ENCODE measurements at places on chromosomes 3 and 15.

GRCh38 chr3:40867797-40868196 is 331.5 kb upstream of the CTNNB1 start:
- no peak for DNase-seq

GRCh38 chr3:40130721-40131120 is 178.8 kb upstream of the EIF1B start:
- DNase-seq = no peak

DNA sequence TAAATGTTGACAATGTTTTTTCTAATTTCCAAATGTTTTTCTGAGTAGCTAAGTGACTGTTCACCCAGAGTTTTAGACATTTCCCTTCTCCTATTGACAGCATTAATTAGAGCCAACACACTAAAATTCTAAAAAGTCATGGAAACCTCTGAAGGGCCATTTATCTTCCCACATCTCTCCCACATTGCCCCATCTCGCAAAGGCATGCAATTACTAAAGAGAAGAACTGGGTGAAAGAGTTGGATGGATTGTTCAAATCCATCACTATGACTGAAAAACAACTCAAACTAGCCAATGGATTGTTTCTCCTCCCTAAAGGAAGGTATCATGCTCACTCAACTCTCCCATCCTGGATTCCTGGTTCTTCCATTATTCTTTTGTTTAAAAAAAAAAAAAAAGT is 30.0 kb upstream of the PHLDB2 start:
- DNase-seq = no peak

GRCh38 chr3:28171962-28172361 is 69.5 kb upstream of the CMC1 start:
- DNase-seq = no peak

- DNase-seq = no peak
Measured at GRCh38 chr3:157046520-157046919, 113.4 kb downstream of the CCNL1 start.

- DNase-seq = no peak
Measured at GRCh38 chr3:170511371-170511770, 74.5 kb downstream of the SLC7A14 start.

DNA sequence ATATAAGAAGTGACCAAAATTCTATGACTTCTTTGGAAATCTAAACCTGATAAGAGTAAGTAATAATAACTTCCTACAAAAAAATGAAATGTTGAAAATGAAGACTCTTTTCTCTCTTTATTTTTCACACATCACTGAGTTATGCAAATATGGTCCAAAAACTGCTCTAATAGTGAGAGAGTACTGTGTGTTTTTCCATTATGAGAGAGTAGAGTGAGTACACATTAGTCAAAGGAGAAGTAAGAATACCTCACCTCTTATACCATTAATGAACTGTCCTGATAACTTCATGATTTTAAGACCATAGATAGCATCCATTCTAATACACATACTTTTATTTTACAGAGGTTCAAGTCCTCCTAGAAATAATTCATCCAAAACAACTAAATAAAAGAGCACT is 1310.2 kb downstream of the SI start:
- DNase-seq = no peak

- DNase-seq = no peak
Measured at GRCh38 chr15:92763459-92763858, 107.9 kb upstream of the FAM174B start.

DNA sequence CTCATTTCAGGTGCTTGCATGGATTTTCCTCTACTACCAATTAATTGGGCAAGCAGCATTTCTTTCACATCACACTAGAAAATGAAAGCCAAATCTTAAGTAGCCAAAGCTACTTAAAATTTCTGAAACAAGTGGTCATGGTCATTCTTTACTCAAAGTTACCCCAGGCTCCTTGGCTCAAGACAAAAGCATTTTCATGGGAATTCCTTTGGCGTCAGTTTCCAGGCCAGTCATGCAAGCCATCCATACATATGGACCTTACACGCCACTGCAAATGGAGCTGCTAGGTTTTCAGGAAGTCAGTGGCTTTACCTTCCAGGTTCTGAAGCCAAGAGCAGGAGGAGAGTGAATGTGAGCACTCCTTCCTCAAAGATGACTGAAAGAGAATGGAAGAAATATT is 83.7 kb upstream of the IL12A start:
- DNase-seq = no peak

DNA sequence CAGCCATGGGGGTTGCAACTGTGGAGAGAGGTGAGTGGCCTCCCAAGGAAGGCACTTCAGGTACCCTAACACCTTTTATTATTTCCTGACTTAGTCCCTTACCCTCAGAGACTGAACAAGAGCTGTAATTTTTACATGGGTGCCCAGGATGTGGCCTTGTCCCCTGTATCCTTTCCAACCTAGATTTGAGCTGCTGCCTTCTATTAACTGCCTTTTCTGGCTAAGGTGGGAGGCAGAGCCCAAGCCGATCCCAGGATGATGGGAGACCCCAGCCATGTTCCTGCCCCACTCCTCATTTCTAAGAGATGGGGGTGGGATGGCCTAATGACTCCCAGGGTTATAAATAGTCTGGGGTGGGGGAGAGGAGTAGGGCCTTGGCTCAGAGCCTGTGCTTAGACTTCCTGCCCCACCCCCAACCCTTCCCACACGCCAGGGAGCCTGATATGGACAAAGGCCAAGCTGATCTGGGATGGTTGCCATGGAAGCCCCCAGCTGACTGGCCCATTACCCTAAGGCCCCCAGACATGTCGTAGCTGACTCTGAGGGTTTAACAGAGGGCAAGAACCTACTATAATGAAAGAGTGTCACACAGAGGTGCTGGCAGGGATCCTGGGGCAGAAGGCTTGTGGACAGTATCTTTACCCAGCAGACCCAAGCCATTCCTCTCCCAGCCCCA is 1.9 kb downstream of the KLHDC8B start:
- peak; percentile 19 for DNase-seq

GRCh38 chr3:145492456-145492855 is 668.5 kb downstream of the PLOD2 start:
- no peak for DNase-seq

GRCh38 chr15:61835496-61836106 is 224.6 kb downstream of the VPS13C start:
- DNase-seq = peak; percentile 40

DNA sequence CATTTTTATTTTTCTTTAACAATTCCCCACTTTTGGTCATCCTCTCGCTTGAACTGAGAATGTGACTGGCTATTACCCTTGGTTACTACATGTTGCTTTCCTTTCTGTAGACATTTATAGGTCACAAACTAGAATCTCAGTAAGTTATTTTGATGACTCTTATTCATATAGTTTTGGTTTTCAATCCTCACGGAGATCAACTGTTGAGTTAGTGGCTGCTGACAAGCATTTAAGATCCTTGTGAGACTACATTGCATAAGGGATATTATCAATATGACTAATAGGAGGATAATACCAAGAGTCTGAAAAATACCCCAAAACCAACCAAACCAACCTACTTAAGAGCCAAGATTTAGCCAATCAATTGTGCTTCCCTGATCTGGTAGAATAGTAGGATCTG is 16.3 kb downstream of the CCR3 start:
- DNase-seq = no peak

DNA sequence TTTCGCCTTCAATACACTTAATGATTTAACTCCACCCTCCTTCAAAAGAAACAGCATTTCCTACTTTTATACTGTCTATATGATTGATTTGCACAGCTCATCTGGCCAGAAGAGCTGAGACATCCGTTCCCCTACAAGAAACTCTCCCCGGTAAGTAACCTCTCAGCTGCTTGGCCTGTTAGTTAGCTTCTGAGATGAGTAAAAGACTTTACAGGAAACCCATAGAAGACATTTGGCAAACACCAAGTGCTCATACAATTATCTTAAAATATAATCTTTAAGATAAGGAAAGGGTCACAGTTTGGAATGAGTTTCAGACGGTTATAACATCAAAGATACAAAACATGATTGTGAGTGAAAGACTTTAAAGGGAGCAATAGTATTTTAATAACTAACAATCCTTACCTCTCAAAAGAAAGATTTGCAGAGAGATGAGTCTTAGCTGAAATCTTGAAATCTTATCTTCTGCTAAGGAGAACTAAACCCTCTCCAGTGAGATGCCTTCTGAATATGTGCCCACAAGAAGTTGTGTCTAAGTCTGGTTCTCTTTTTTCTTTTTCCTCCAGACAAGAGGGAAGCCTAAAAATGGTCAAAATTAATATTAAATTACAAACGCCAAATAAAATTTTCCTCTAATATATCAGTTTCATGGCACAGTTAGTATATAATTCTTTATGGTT is at the start of gene CCR5:
CCR5 (plus strand) TSS at position 108 of the 680 bp plus-strand sequence. CDS start 1,957 bp downstream, outside the sequence.
- DNase-seq = no peak

- DNase-seq = no peak
Measured at GRCh38 chr3:112637700-112638099, 3.2 kb downstream of the CCDC80 start.

DNA sequence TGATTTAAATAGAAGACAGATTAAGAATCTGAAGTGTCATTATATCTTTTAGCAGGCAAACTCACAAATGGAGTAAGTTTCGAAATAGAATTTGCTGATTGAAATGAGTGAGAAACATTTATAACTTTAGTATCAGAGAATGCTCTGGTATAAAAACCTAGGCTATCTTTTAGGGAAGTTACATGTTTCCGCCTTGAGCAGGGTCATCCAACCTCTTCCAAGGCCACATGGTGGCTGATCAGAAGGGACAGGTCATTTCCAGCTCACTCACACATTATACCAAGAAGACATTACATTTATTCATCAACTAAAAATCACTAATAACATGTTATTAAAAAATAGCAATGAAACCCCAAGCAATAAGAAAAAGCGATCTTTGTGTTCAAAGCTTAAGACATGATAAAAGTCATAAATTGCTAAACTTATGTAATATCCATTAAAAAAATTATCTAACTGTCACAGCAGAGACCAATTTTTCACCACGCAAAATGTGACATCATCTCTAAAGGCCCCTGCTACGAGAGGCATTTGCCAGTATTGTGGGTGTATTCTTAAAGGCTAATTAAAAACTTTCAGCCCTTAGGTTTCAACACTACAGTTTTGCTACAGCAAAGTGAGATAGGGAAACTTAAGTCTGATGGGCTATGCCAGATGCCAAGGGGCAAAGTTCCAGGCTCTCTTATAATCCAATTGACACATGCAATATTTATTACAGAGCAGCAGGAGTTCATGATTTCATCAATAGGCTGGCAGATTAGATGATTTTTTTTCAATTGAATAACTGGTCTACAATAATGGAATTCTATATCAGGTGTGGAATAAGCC is 240.4 kb upstream of the TBL1XR1 start:
- no peak for DNase-seq

DNA sequence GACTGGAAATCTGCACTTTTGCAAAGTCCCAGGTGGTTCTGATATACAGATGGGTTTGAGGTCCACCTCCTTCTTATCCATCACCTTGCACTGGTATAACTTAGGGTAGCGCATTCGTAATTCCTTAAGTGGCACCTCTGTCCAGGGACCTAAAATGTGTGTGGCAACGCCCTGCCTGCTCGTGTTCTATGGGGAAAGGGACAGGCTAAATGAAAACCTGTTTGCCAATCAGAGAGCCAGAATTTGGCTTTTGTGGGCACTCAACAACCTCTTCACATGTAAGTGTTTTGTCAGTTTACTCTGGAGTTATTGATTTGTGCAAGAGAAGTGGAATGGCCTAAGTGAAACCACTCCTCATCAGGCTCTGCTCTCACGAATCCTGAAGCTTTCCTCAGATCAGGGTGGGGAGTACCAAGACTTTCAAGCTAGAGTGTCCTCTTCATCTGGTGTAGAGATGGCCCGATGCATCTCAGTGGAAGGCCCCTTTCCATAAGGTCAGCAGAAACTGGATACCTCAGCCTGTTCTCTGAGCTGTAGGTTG is 138.3 kb downstream of the ALDH1A2 start:
- DNase-seq = no peak

All from mucosa of gallbladder (tissue), 1 donor.